ENCODE measurements at places on chromosomes 12 and 14.

DNA sequence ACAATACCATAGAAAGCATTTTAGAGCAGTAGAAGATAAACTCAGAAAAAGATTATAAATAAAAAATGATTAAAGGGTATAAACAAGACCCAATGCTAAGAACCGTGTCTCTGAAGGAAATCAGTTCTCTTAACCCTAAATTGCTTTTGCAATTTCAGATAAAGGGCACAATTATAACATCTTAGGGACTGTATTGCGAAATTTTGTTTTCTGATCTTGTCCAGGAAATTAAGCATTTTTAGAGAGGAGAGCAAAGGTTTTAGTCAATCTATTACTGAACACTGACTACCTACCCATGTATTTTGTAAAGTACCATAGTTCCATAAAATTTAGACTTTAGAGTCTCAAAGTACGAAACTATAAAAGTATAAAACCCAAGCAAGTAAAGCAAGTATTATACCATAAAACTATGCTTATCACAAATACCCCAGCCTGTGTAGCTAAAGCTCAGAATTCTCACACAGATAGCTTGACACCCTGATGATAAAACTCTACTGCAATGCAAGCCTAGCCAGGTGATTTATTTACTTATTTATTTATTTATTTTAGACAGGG, 6.8 kb upstream of the CHPT1 start:
- no peak overlapping the region for H3K4me3 ChIP-seq
- no peak for DNase-seq
- no peak overlapping the region for H3K27ac ChIP-seq
- H3K36me3 ChIP-seq: no peaks in the 10 kb centered on the region
- no peaks in the 10 kb centered on the region for H3K27me3 ChIP-seq

GRCh38 chr12:47707355-47707754, 1.5 kb upstream of the RPAP3 start:
- no peaks in the 10 kb centered on the region for H3K27me3 ChIP-seq
- no peak overlapping the region for H3K27ac ChIP-seq
- DNase-seq: no peak
- peaks cover 8% of the 10 kb centered on the region for H3K4me1 ChIP-seq

- no peak overlapping the region for H3K4me3 ChIP-seq
- H3K4me1 ChIP-seq: peaks cover 17% of the 10 kb centered on the region
- no peaks in the 10 kb centered on the region for H3K27me3 ChIP-seq
- no peaks in the 10 kb centered on the region for H3K36me3 ChIP-seq
- no peak overlapping the region for H3K27ac ChIP-seq
Observed at GRCh38 chr12:19234171-19234704, 104.7 kb downstream of the PLEKHA5 start.

DNA sequence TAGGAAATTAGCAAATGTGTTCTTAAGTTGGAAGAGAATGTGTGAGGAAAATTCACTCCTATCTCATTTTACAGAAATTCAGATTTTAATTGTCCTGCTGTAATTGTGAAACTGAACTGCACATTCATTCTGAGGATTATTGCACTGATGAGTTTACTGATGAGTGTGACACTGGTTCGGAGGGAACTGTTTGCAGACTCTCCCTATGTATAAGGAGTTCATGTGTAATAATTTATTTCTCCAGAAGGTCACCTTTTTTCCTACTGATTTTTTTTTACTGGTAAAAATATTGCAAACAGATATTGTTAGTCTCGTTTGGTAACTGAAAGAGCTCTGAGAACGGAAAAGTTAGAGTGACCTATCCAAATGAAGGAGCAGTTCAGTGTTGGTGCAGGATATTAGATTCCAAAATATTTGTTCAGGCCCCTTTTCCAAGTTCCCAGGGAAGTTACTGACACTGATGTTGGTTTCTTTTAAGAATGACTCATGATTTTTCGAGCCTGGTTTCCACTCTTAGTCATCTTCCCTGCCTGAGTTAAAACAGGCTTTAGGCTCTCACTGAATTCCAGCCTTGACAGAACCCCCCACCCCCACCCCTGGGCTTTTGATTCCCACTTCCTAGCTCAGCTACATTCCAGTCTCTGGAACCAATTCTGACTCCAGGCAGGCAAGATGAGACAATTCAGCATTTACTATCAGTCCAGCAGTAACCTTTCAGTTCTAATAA, 18.4 kb downstream of the ANO6 start:
- H3K4me3 ChIP-seq: no peak overlapping the region
- H3K27me3 ChIP-seq: no peaks in the 10 kb centered on the region
- peaks cover 55% of the 10 kb centered on the region for H3K4me1 ChIP-seq
- H3K27ac ChIP-seq: peak overlapping the region; percentile 99
- DNase-seq: peak; percentile 93

GRCh38 chr12:89239534-89239933, 112.8 kb downstream of the DUSP6 start:
- no peak for DNase-seq
- no peaks in the 10 kb centered on the region for H3K36me3 ChIP-seq
- no peak overlapping the region for H3K4me3 ChIP-seq

DNA sequence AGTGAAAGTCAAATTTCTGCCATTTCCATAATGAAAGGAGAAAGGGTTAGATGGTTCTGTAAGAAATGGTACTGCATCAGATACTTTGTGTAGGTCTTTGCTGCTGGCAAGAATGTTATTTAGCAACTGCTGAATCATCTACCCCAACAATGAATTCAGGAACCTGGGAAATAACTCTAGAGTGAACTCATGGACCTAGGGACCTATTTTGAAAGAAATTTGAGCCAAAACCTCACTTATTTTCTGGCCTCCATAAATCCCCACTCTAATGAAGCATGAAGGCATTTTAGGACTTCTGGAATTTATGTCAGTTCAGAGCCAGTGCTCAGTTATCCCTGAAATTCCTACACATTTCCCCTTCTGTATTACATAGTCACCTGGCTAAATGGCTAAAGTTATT, 50.9 kb upstream of the CPNE8 start:
- H3K36me3 ChIP-seq: no peaks in the 10 kb centered on the region
- no peak overlapping the region for H3K27ac ChIP-seq
- no peaks in the 10 kb centered on the region for H3K4me1 ChIP-seq
- no peaks in the 10 kb centered on the region for H3K27me3 ChIP-seq

GRCh38 chr14:77645520-77646230, 29.2 kb upstream of the SPTLC2 start:
- H3K27ac ChIP-seq: no peak overlapping the region
- H3K27me3 ChIP-seq: no peaks in the 10 kb centered on the region
- H3K4me3 ChIP-seq: no peak overlapping the region
- DNase-seq: no peak
- H3K36me3 ChIP-seq: no peaks in the 10 kb centered on the region
